ENCODE measurements at places on chromosomes 2 and 18. TPM values are rescaled to one million over a fixed set of nuclear protein-coding genes. Genes with fewer than 3 reads are reported as not detected.

GRCh38 chr18:76335859-76336640 lies 159.0 kb downstream of the ZNF516 start:
- no peak overlapping the region for H3K27ac ChIP-seq
- H3K27me3 ChIP-seq, result no peaks in the 10 kb centered on the region
- DNase-seq, result no peak
- H3K4me1 ChIP-seq, result no peaks in the 10 kb centered on the region
- no peaks in the 10 kb centered on the region for H3K36me3 ChIP-seq

- H3K36me3 ChIP-seq, result no peaks in the 10 kb centered on the region
- DNase-seq, result no peak
- H3K4me1 ChIP-seq, result no peaks in the 10 kb centered on the region
- peak overlapping the region; percentile 5 for H3K27ac ChIP-seq
- H3K4me3 ChIP-seq, result no peak overlapping the region
Observed at GRCh38 chr2:9984217-9984739, 32.8 kb downstream of the GRHL1 start.

GRCh38 chr18:78295262-78295661 lies 684.4 kb upstream of the SALL3 start:
- H3K4me3 ChIP-seq, result no peak overlapping the region
- H3K4me1 ChIP-seq, result no peaks in the 10 kb centered on the region
- no peaks in the 10 kb centered on the region for H3K36me3 ChIP-seq
- H3K27me3 ChIP-seq, result no peaks in the 10 kb centered on the region
- DNase-seq, result no peak

DNA sequence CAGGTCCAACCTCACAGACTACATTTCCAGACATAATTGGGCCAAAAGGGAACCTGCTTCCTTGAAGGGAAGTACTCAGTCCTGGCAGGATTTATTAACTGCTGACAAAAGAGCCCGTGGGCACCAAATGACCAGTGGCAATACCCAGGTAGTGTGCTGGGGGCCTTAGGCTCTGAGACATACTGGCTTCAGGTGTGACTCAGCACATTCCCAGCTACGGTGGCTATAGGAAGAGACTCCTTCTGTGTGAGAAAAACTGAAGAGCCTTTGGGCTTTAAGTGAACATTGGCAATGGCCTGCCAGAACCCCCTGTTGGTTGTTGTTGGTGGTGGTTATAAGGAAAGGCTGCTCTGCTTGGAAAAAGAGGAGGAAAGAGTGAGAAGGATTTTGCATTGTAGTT lies 401.8 kb downstream of the KCNJ3 start:
- H3K27ac ChIP-seq, result no peak overlapping the region
- no peak overlapping the region for H3K4me3 ChIP-seq
- no peaks in the 10 kb centered on the region for H3K4me1 ChIP-seq
- H3K36me3 ChIP-seq, result no peaks in the 10 kb centered on the region

The RBM43 gene
- polyA plus RNA-seq, result 4.8 TPM

The PDIA6 gene
- polyA plus RNA-seq, result 92.2 TPM

- H3K4me3 ChIP-seq, result no peak overlapping the region
- H3K27me3 ChIP-seq, result no peaks in the 10 kb centered on the region
- no peak overlapping the region for H3K27ac ChIP-seq
- DNase-seq, result no peak
- no peaks in the 10 kb centered on the region for H3K36me3 ChIP-seq
- no peaks in the 10 kb centered on the region for H3K4me1 ChIP-seq
Observed at GRCh38 chr2:218853766-218854165, 5.8 kb upstream of the WNT6 start.

- DNase-seq, result no peak
- H3K36me3 ChIP-seq, result no peaks in the 10 kb centered on the region
- no peak overlapping the region for H3K4me3 ChIP-seq
Observed at GRCh38 chr2:150464270-150464669, 23.2 kb downstream of the RND3 start.

The IL36RN gene
- not detected for polyA plus RNA-seq

- no peak overlapping the region for H3K27ac ChIP-seq
- H3K36me3 ChIP-seq, result no peaks in the 10 kb centered on the region
- no peaks in the 10 kb centered on the region for H3K27me3 ChIP-seq
- no peak overlapping the region for H3K4me3 ChIP-seq
Observed at GRCh38 chr2:21118302-21118920, 5.4 kb upstream of the TDRD15 start.

The SOX11 gene
- polyA plus RNA-seq, result not detected
